A549 treated with CORT108297 at 1 μM for 4 hours (cell line): ENCODE measurements at places on chromosomes 6 and 20. TPM values are rescaled to one million over a fixed set of nuclear protein-coding genes. Genes with fewer than 3 reads are reported as not detected.

TFAP2D gene
- total RNA-seq: not detected in 5 replicates

PTCRA gene
- not detected in 5 replicates for total RNA-seq

EPB41L1 gene
- 48.6 to 70.8 TPM (median 64.3 TPM) in 5 replicates for total RNA-seq

LKAAEAR1 gene
- 0.82 to 1.7 TPM (median 1.3 TPM) in 5 replicates for total RNA-seq

HUS1B gene
- 0.21 to 0.55 TPM (median 0.28 TPM) in 4 of 5 replicates, not detected in the other for total RNA-seq

NEURL2 gene
- total RNA-seq: 0.82 to 1.8 TPM (median 1.5 TPM) in 5 replicates

TREM2 gene
- not detected in 5 replicates for total RNA-seq

CLPSL1 gene
- total RNA-seq: not detected in 5 replicates

APOBEC2 gene
- total RNA-seq: not detected in 5 replicates

LTB gene
- total RNA-seq: 0.22 to 0.38 TPM (median 0.33 TPM) in 5 replicates

CUTA gene
- 179 to 238 TPM (median 212 TPM) in 5 replicates for total RNA-seq

COX4I2 gene
- total RNA-seq: not detected in 5 replicates

FKBP1C gene
- total RNA-seq: 1.8 to 2.3 TPM (median 2.2 TPM) in 5 replicates

LINC00237 gene
- not detected in 5 replicates for total RNA-seq

CST2 gene
- 0.10 to 0.32 TPM (median 0.13 TPM) in 3 of 5 replicates, not detected in the others for total RNA-seq

RHAG gene
- 0.06 to 0.10 TPM (median 0.07 TPM) in 3 of 5 replicates, not detected in the others for total RNA-seq

SLC32A1 gene
- not detected in 5 replicates for total RNA-seq

FKBP5 gene
- total RNA-seq: 25.1 to 39.2 TPM (median 34.4 TPM) in 5 replicates

CDSN gene
- total RNA-seq: 0.03 TPM in 1 of 5 replicates, not detected in the others

TOMM6 gene
- total RNA-seq: 279 to 319 TPM (median 301 TPM) in 5 replicates

SLC16A10 gene
- total RNA-seq: 0.16 to 0.48 TPM (median 0.39 TPM) in 5 replicates

C6orf15 gene
- not detected in 5 replicates for total RNA-seq

ANKRD6 gene
- total RNA-seq: 1.3 to 1.8 TPM (median 1.6 TPM) in 5 replicates

CNKSR3 gene
- total RNA-seq: 4.9 to 5.6 TPM (median 5.1 TPM) in 5 replicates

MEI4 gene
- not detected in 5 replicates for total RNA-seq

HTR1E gene
- not detected in 5 replicates for total RNA-seq

SRMS gene
- total RNA-seq: not detected in 5 replicates

PANK2 gene
- total RNA-seq: 51.5 to 61.3 TPM (median 53.6 TPM) in 5 replicates

RNF182 gene
- total RNA-seq: 2.7 to 3.5 TPM (median 3.1 TPM) in 5 replicates

CYP39A1 gene
- total RNA-seq: 0.03 to 0.09 TPM (median 0.05 TPM) in 4 of 5 replicates, not detected in the other

PRPH2 gene
- total RNA-seq: not detected in 5 replicates

WFDC2 gene
- total RNA-seq: 0.20 to 0.23 TPM in 2 of 5 replicates, not detected in the others

DCDC2 gene
- 2.8 to 3.5 TPM (median 3.2 TPM) in 5 replicates for total RNA-seq

CDC5L gene
- total RNA-seq: 10.5 to 16.9 TPM (median 12.3 TPM) in 5 replicates

ZSCAN12 gene
- 1.3 to 1.7 TPM (median 1.6 TPM) in 5 replicates for total RNA-seq

C6orf118 gene
- total RNA-seq: 0.14 to 0.18 TPM (median 0.16 TPM) in 5 replicates

IL20RA gene
- total RNA-seq: 0.02 TPM in 1 of 5 replicates, not detected in the others

SLC22A23 gene
- total RNA-seq: 7.9 to 10.6 TPM (median 9.9 TPM) in 5 replicates

PSMB9 gene
- 15.7 to 25.5 TPM (median 18.9 TPM) in 5 replicates for total RNA-seq

SLC22A1 gene
- total RNA-seq: 0.88 to 4.1 TPM (median 1.9 TPM) in 5 replicates

ANKEF1 gene
- total RNA-seq: 6.9 to 7.8 TPM (median 7.2 TPM) in 5 replicates

C20orf204 gene
- 0.20 to 0.62 TPM (median 0.50 TPM) in 5 replicates for total RNA-seq

EIF6 gene
- 365 to 422 TPM (median 402 TPM) in 5 replicates for total RNA-seq

TGM3 gene
- total RNA-seq: 0.03 TPM in 3 of 5 replicates, not detected in the others

SLC44A4 gene
- 0.06 to 0.16 TPM in 2 of 5 replicates, not detected in the others for total RNA-seq

TRIM40 gene
- not detected in 5 replicates for total RNA-seq

CST7 gene
- not detected in 5 replicates for total RNA-seq

IP6K3 gene
- 0.08 to 0.18 TPM (median 0.14 TPM) in 5 replicates for total RNA-seq

CASS4 gene
- total RNA-seq: 0.03 to 0.07 TPM in 2 of 5 replicates, not detected in the others

SPTLC3 gene
- 0.02 to 0.12 TPM (median 0.10 TPM) in 5 replicates for total RNA-seq
